Fibroblast of skin of scalp (primary cell): ENCODE measurements at places on chromosomes 2 and 18.

DNA sequence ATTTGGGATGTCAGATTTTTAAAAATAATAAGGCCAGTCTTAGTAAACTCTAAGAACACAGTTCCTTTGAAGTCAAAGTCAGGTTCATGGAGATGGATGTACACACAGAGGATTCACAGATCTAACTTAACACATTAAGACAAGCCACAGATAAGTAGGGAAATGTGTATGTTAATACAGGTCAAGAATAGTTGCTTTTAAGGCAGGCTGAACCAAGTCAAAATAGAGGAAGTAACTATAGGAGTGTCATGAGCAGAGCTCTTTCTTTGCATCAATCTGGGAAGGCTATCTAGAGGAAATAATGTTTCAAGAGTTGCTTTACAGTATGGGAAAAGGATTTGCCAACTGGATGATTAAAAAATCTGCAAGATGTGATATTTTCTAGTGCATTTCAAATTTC is 128.0 kb upstream of the FBXO11 start:
- DNase-seq: no peak

GRCh38 chr2:96531872-96532505 is 4.6 kb upstream of the ARID5A start:
- peak; percentile 100 for DNase-seq

- DNase-seq: no peak
Observed at GRCh38 chr2:10267036-10267435, 35.7 kb upstream of the HPCAL1 start.

- peak; percentile 96 for DNase-seq
Observed at GRCh38 chr2:60553495-60554073, at the start of gene BCL11A. TSS of gene BCL11A (minus strand) at chr2:60553654. CDS start at chr2:60553270, 384 bp downstream.

- DNase-seq: no peak
Observed at GRCh38 chr2:15412779-15413178, 148.4 kb downstream of the NBAS start.

DNA sequence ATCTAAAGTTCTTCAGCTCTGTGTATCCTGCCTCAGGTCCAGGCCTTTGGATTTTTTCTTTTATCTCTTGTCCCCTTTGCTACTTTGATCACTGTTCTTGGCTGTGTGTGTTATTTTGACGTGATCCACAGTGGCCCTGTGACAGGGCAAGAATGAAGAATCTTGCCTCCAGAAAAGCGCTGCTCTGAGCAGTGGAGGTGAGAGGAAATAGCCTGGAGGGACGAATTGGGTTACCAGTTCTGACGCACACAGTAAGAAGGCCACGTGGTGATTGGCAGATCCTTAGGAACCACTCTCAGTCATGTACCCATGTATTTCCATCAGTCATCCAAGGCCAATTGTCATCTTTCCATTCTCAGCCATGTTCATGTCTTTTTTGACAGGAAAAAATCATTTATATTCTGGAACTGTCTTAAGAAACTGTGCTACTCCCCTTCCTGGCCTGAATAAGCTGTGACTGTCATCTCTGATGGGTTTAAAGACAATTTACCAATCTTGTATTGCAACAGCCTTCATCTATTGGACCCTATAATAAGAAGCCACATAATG is 47.6 kb downstream of the MAPK4 start:
- DNase-seq: no peak

GRCh38 chr2:225122007-225122406 is 79.7 kb upstream of the DOCK10 start:
- no peak for DNase-seq

- DNase-seq: no peak
Observed at GRCh38 chr2:127400533-127400896, 12.7 kb upstream of the MAP3K2 start.

- peak; percentile 14 for DNase-seq
Observed at GRCh38 chr2:203177361-203177760, 61.5 kb upstream of the CYP20A1 start.

- DNase-seq: peak; percentile 40
Observed at GRCh38 chr2:46065152-46065551, 232.1 kb upstream of the EPAS1 start.

DNA sequence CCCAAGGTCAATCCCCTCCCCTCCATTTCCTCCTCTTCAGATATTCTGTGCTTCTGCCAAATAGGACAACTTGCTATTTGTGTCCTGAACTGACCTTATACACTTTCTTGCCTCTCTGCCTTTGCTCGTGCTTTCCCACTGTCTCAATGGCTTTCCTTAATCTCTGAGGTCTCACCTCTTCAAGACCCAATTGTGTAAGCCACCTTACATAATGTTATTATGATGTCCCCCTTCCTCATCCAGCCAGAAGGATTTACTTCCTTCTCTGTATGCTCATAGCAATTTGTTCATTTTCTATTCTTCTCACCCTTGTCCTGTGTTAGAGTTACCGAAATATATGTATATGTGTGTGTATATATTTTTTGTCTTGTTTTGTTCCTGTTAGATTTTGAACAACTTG is 26.9 kb upstream of the DARS1 start:
- DNase-seq: no peak

DNA sequence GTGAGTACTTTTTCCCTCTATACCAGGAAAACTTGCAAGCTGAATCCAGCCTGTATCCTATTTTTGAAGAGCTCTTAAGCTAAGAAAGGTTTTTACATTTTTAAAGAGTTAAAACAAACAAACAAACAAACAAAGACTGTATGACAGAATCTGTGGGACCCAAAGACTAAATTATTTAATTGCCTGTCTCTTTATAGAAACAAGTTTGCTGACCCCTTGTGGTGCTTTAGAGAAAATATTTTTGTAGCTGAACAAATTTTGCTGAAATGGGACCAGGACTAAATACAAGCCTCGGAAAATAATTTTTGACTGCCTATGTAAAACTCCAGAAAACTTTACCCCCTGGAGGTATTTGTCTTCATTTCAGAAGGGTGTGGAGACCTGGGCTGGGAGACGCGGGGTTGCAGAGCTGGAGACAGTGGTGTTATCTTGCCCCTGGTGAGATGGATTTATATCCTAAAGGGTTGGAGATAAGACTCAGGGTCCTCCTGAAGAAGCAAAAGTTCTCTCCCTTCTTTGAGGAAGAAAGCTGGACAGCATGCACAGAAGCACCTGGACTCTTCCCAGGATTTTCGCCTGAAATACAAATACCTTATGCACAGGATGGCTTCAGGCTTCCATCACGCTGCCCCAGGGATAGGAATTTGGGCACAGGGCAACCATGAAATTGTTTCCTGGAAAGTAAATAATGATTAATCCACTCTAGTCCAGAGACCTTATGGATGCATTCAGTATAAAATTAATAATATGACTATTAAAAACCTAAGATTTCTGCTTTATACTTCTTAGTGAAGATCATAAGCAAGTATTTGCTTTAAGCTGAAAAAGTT is 54.3 kb downstream of the TMX3 start:
- DNase-seq: peak; percentile 56

- peak; percentile 53 for DNase-seq
Observed at GRCh38 chr2:168849610-168850009, 40.6 kb downstream of the SPC25 start.

- peak; percentile 44 for DNase-seq
Observed at GRCh38 chr2:196088203-196088602, 19.6 kb upstream of the DNAH7 start.

DNA sequence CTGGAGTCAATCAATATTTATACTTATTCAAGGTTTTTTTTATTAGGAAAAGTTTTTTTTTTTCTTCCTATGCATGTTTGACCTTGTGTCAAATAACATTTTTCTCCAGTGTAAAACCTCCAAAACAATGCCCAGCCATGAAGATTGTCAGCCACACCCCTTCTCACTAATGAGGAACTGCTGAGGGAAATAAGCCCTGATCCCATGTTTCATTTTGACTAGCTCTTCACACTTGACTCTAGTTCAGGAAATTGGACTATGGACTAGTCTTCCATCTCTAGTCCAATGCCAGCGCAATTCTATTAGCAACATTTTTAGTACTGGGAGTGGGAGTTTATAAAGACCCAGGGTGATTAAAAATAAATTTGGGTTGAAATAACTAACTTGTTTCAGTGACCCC is 275.6 kb upstream of the CXCR4 start:
- DNase-seq: no peak

- DNase-seq: no peak
Observed at GRCh38 chr2:10541775-10542432, 93.8 kb upstream of the ODC1 start.

- DNase-seq: no peak
Observed at GRCh38 chr2:232342635-232343565, 35.7 kb upstream of the ALPP start.

DNA sequence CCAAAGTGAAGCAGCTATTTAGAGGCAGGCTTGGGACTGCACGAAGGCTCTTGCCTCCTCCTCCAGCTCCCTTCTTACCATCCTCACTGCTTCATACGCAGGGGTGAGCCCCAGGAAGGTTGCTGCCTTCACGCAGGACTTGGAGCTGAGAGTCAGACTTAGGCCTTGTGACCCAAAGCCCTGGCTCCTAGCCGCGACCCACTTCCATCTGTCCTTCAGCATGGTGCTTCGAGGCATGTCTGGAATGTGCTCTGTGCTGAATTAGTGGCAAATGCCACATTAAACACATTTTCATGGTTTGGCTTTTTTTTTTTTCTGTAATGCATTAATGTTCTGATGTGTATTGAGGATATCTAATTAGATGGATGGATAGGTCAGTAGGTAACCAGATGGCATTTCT is 37.5 kb downstream of the ITGB1BP1 start:
- DNase-seq: peak; percentile 47

DNA sequence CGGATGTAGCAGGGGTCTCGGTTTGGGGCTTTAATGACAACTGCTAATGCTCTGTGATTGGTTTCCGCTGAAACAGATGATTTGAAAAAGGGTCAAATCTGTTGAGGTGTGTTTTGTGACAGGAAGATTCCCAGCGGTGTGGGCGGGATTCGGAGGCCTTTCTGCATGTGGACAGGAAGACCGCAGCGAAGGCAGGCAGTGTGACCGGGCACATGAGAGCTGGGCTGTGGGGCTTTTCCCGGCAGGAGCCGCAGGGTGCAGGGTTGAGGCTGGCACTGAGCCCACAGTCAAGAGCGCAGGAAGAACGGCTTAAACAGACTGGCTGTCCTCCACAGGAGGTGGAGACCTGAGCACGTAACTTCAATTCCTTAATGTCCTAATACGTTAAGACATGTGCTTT is 180.0 kb upstream of the TPO start:
- DNase-seq: peak; percentile 8

DNA sequence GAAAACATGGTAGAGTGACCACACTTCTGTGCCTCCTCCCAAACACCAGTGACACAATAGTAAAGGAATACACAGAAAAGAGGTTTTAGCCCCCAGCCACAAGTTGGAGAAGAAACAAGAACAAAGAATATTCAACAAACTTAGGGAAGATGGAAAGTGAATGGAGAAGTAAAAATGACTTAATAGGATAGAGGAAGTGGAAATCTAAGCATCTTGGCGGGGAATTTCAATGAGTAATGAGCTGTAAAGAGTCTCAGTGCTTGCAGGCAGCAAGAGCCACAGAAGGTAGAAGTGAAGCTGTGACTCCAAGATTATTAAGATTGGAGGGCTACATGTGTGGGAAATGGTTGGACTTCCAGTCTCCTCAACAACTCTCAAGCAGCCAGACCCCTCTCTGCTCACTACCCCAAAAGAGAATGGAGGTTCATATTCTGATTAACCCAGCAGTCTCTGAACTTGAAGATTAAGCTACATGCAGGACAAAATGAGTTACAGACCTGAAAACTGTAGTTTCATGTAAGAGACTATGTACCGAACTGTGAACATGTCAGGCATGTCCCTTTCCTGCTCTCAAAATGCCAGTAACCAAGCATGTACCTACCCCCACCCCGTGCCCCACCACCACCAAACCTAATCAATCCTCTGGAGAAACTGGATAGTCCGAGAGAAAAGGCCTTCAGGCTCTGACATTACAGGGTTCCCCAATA is 16.9 kb upstream of the HNRNPLL start:
- no peak for DNase-seq

- no peak for DNase-seq
Observed at GRCh38 chr2:68767996-68768395, 33.4 kb downstream of the ARHGAP25 start.

DNA sequence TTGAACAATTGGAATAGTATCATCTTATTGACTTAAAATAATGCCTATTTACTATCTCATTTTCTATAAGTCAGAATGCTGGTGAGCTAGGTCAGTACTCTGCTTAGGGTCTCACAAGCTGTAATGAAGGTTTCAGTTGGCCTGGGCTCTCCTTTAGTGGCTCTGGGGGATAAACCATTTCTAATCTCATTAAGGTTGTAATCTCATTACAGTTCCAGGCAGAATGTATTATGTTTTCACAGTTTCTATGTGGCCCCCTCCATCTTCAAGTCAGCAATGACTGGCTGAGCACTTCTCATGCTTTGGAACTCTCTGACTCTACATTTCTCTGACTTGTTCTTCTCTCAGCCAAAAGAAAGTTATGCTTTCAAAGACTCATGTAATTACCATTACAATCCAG is 163.1 kb downstream of the CCDC178 start:
- DNase-seq: no peak

GRCh38 chr2:107036293-107036692 is 150.3 kb upstream of the ST6GAL2 start:
- no peak for DNase-seq

- DNase-seq: no peak
Observed at GRCh38 chr2:187408926-187409325, 39.1 kb downstream of the CALCRL start.

DNA sequence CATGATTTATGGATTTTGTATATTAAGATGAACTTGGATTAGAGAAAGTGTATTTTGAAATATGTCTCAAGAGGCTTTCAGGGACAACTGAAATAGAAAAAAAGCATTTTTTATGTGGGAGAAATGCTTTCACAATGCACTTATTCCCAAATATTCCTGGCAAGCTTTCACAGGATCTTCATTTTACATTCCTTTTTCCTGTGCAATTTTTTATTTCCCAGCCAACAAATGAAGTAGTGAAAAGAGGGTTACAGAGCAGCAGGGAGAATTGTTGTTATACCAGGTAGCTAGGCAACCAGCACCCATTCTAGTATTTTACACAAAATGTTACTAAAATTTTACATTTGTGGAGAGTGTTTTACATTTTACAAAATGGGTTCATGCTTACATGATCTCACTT is 167.0 kb upstream of the RPRM start:
- no peak for DNase-seq

DNA sequence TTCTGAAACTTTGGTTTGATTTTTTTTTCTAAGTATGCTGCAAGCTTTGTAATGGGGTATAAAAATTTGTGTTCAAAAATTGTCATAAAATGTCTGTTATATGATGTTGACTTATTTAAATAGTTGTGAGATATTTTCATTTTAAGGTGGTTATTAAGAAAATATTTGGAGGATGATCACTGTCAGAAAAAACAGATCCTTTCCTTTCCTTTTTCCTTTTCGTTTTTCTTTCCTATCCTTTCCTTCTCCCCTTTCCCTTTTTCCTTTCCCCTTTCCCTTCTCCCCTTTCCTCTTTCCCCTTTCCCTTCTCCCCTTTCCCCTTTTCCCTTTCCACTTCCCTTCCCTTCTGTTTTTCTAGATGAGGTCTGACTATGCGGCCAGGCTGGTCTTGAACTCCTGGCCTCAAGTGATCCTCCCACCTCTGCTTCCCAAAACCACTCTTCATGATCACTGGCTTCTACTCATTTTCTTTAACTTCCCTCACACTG is 640.5 kb downstream of the PLCL1 start:
- DNase-seq: no peak
